ENCODE measurements at places on chromosomes 2 and 18.

DNA sequence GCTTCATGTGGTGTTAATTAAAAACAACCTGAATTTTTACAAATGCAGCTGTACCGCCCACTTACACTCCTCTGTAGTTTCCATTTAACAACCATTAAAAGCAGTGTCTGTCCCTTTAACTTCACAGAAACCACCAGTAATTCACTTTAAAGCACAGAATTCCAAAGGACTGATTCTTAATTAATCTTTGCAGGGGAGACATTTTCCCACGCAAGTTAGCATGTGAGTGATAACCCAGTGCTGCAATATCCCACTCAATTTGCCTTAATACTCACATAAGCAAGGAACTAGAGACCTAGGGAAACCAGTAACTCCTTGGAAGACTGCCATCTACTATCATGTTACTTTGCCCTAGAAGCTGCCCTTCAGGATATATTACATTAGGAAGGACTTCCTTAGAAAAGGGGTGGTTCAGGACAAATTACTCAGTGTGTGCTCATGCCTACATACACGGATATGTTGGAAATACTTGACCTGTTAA is 102.3 kb downstream of the OSR1 start:
- DNase-seq = no peak

- DNase-seq = no peak
Measured at GRCh38 chr18:40935423-40935822, 1019.6 kb upstream of the PIK3C3 start.

DNA sequence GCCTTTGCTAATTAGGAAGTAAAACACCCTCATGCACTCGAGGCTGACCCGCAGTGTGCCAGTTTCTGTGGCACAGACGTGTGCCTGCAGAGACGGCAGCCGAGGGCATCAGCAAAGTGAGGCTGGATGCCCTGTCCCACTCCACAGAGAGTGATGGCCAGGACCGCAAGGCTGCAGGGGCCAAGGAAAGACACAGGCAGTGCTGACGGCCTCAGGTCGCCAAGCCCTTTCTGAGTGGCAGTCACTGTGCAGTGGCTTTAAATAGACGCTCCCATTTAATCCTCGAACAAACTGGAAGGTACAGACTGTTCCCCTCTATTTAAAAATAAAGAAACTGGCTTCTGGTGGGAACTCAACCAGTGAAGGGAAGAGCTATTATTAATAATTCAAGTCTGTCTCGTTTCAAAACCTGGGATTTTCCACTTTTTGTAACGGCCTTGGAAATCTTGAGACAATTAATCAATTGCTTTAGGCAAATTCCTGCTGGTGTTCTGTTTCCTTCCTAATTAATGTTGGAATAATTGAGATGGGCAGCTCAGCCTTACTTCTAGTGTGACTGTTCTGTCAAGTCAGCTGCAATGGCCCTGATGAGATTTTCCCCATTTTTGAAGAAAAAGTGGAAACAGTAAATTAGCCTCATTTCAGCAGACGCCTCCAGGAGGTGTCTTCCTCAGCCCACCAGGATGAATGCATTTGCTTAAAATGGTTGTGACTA is 644.6 kb upstream of the RAB6C start:
- DNase-seq = no peak

DNA sequence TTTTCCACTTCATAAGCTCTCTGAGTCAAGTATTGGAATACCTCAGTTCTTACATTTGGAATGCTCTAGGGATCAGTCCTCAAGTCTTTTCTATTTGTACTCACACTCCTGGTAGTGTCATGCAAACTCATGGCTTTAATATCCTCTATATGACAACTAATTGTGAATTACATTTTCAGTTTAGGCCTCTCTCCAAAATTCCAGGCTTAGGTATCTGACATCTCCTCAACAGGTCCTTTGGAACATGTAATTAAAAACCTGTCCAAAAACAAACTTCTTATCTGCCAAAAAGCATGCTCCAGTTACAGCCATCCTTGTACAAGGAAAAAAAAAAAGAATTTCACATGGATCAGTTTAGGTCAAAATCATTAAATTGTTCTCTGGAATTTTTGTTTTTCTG is 1336.2 kb upstream of the NRXN1 start:
- DNase-seq = no peak

DNA sequence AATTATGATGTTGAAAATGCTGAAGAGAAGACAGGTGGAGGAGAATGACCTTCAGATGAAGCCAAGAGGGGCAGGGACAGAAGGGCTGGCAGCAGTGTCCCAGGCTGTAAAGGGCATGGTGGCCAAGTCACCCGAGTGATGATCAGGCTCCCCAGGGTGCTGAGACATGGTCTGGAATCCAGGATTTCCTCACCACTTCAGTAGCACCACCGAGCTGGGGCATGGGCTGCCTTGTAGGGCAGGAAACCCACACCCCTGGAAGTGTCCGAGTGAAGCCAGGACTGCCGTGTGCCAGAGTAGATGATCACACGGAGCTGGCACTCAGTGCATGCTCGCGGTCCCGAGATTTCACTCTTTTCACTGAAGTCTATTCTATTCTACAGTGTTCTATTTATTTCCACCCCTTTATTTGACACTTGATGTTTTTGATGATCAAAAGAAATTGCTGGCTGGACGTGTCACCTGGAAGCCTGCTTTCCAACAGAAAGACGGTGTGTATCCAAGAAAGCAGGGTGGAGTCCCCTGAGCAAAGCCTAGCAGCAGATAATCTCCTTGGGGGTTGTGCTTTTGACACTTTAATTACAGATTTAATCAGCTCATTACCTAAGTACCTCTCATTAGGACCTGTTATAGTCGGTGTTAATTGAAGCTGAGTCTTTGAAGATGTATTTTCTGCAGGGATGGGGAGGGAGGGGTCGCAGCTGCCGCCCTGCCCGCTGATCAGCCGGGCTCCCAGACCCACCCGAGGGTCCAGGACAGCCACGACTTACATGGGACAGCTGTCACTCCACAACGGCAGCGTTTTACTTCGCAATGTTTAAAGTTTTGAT is 92.3 kb downstream of the SEPTIN10 start:
- DNase-seq = no peak

Data from NCI-H446 treated with DMSO at 0.1 percent for 48 hours (cell line).